Uterine smooth muscle cell (primary cell): ENCODE measurements at places on chromosomes 5 and 9. TPM values are rescaled to one million over a fixed set of nuclear protein-coding genes. Genes with fewer than 3 reads are reported as not detected.

The SPINK13 gene
- total RNA-seq, result 0.22 and 0.37 TPM in 2 replicates

The ANKRD31 gene
- total RNA-seq, result 0.11 and 0.25 TPM in 2 replicates

The ANKDD1B gene
- 0.33 and 0.62 TPM in 2 replicates for total RNA-seq

The GPSM1 gene
- total RNA-seq, result 66.4 and 97.5 TPM in 2 replicates

The TAF11L12 gene
- total RNA-seq, result not detected in 2 replicates

The B4GALT7 gene
- total RNA-seq, result 33.9 and 41.0 TPM in 2 replicates

The OR2Y1 gene
- total RNA-seq, result not detected in 2 replicates

The ASS1 gene
- total RNA-seq, result 45.8 and 186 TPM in 2 replicates

The LHX6 gene
- under 0.01 TPM in 1 of 2 replicates, not detected in the other for total RNA-seq

The SVEP1 gene
- 11.1 and 42.2 TPM in 2 replicates for total RNA-seq

The LCN15 gene
- not detected in 2 replicates for total RNA-seq

The ZMAT2 gene
- 60.6 and 61.1 TPM in 2 replicates for total RNA-seq

The ABITRAM gene
- 6.5 and 6.9 TPM in 2 replicates for total RNA-seq

The BNC2 gene
- 31.4 and 33.9 TPM in 2 replicates for total RNA-seq

The PCDHA1 gene
- total RNA-seq, result under 0.01 TPM in 2 replicates

The GADD45G gene
- total RNA-seq, result 0.66 and 2.2 TPM in 2 replicates

The MARCHF11 gene
- total RNA-seq, result not detected in 2 replicates

The PAEP gene
- not detected in 2 replicates for total RNA-seq

The SH3GL2 gene
- 0.33 and 0.50 TPM in 2 replicates for total RNA-seq

The DMRTA1 gene
- total RNA-seq, result 1.00 and 1.5 TPM in 2 replicates

The DBN1 gene
- total RNA-seq, result 153 and 171 TPM in 2 replicates

The SPATA31C1 gene
- total RNA-seq, result not detected in 2 replicates

The TMEM215 gene
- under 0.01 TPM in 1 of 2 replicates, not detected in the other for total RNA-seq

The NPR3 gene
- total RNA-seq, result 3.9 and 17.8 TPM in 2 replicates

The THG1L gene
- 26.3 and 32.0 TPM in 2 replicates for total RNA-seq

The BRD8 gene
- 35.9 and 60.5 TPM in 2 replicates for total RNA-seq

The PCDHGC3 gene
- 39.6 and 44.7 TPM in 2 replicates for total RNA-seq

The IGIP gene
- 8.2 and 15.2 TPM in 2 replicates for total RNA-seq

The SPATA6L gene
- 0.22 and 1.1 TPM in 2 replicates for total RNA-seq

The ENTPD8 gene
- under 0.01 and 0.12 TPM in 2 replicates for total RNA-seq

The ITGA2 gene
- total RNA-seq, result 40.7 and 122 TPM in 2 replicates

The CD180 gene
- not detected in 2 replicates for total RNA-seq

The CDKN2B-AS1 gene
- total RNA-seq, result 4.1 and 4.9 TPM in 2 replicates

The GAPT gene
- total RNA-seq, result not detected in 2 replicates

The DAPK1 gene
- total RNA-seq, result 0.37 and 0.44 TPM in 2 replicates

The TRPM3 gene
- 0.77 and 1.4 TPM in 2 replicates for total RNA-seq

The CTSL gene
- total RNA-seq, result 687 TPM in 2 replicates

The CNTNAP3 gene
- total RNA-seq, result 0.55 and 0.87 TPM in 2 replicates

The RALGPS1 gene
- total RNA-seq, result 2.0 and 5.0 TPM in 2 replicates

The GCNT4 gene
- total RNA-seq, result 1.4 TPM in 2 replicates

The RHOBTB3 gene
- total RNA-seq, result 220 and 313 TPM in 2 replicates

The DMGDH gene
- 1.1 and 3.6 TPM in 2 replicates for total RNA-seq

The ITK gene
- total RNA-seq, result not detected in 2 replicates

The TIGD6 gene
- 6.3 and 7.0 TPM in 2 replicates for total RNA-seq
